ENCODE measurements at places on chromosomes 16 and 17.
A peak's percentile ranks its signal among the peaks of the same experiment; 100 is the strongest.

DNA sequence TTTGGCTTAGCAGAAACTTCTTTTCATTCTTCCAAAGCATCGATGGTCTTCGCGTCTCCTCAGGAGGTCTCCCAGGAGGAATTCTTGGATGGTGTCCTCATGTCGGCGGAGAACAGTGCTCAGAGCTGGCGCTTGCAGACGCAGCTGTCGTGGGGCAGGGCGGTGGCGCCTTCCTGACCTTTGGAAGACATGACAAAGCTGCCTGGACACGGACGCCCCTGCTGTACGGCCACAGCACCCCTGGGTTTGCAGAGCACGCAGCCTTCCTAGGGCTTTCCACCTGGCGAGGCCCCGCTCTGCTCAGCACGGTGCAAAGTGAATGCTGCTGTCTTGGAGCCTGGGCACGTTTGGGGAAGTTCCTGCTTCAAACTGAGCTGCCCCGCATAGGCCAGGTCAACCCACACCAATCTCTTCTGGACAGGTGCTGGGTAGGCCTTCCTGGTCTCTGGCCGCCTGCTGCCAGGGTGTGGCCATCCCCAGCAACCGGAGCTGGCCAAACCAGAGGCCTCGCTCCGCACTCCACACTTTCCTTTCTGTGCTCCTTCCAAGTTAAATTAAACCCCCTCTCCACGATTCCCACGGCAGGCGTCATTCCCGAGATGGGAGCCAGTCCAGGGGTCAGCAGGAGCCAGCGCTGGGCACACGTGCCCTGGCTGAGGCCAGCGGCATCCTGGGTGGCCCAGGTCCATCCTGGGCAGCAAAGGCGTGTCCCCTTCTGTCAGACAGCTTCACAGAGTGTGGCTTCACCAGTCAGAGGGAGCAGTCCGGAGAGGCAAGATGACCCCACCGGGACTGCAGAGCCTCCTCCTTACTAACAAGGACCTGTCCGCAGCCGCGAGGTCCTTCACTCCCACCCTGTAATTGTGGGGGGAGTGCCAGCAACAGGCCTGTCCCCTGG lies 15.0 kb upstream of the KREMEN2 start:
- DNase-seq, result no peak

DNA sequence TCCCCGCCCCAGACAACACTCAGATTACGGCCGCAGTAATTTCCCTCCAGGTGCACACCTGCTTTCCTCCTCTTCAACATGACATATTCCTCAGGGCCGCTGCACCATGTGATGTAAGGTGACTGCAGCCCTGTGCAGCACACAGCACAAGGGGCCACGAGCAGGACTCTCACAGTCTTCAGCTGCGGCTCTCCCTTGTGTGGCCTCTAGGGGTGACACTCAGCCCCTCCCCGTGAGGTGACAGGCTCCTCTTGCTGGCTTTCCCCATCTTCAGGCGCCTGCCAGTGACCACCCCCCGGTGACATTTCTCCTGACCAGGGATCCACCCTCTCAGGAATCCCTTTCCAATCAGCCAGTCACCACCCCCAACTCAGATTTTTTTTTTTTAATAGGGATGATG lies 31.3 kb upstream of the ABCC3 start:
- peak; percentile 17 for DNase-seq

- peak; percentile 79 for DNase-seq
Measured at GRCh38 chr16:12547608-12547922, 256.1 kb downstream of the CPPED1 start.

GRCh38 chr17:55394357-55395021 lies 27.1 kb downstream of the MMD start:
- peak; percentile 80 for DNase-seq

- DNase-seq, result no peak
Measured at GRCh38 chr16:74524926-74525325, 82.0 kb downstream of the GLG1 start.

DNA sequence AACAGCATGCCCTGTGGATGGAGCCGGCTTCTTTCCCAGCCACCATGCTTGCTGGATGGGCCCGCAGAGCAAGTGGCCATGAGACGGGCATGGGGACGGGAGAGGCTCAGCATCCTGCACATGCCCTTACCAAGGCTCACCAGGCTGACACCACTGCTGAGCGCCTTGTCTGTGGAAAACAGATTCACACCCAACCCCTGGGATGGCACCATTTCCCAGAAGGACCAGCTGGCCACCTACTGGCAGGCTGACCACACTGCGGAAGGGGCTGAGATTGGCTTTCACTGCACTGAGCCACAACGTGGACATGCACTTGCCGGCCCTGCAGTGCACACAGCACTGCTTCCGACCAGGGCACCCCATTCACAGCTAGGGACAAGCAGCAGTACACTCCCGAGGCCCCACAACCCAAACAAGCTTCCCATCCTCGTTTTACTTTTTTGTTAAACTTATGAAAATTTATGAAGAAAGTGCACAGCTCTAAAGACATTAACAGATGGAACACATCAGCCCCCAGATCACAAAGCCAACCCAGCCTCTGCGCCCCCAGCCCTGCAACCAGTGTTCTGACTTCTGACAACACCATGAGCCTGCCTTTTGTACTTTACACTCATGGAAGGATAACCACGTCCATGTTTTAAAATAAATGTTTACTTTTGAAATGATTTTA lies 13.9 kb upstream of the KRTAP17-1 start:
- DNase-seq, result peak; percentile 4

GRCh38 chr16:72810480-72810879 lies 237.4 kb downstream of the ZFHX3 start:
- DNase-seq, result no peak

- no peak for DNase-seq
Measured at GRCh38 chr16:28876019-28876659, 2.1 kb upstream of the ATP2A1 start.

GRCh38 chr17:20179041-20179440 lies 169.9 kb downstream of the SPECC1 start:
- DNase-seq, result no peak

GRCh38 chr16:57486858-57487834 lies 853 bp upstream of the DOK4 start:
- DNase-seq, result no peak

- DNase-seq, result no peak
Measured at GRCh38 chr16:28561557-28562187, 8.0 kb downstream of the SGF29 start.

GRCh38 chr17:36885153-36885735 lies 52.0 kb upstream of the LHX1 start:
- DNase-seq, result no peak

DNA sequence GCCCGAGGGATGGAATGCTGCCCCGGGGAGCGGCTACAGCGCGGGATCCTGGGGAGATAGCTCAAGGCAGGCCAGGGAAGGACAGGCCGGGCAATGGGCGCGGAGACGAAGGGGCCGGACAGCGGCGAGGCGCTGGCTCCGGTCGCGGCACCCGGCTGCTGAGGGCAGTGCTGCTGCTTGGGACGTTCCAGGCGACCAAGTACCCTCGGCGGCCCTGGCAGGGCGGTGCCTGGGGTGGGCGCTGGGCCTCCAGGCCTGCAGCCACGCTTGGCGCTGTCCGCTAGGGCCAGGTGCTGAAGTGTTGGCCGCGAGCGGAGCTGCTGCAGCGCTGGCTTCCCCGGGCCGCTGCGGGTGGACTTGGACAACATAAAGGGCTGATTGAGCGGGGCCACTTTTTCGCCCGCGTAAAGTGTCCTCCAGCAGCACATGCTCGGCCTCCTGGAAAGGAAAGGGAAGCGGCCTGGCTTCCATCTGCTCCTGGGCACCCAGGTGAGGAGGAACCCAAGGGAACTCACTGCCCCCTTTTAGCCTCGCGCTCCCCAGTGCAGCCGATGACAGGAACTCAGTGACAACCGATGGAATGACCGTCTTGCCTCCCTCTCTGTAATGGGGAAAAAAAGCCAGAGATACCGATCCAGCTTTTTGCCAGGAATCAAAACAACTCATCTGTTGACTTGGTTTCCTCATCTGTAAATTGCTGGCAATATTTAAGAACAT lies 23.7 kb downstream of the CLEC3A start:
- DNase-seq, result no peak

GRCh38 chr16:81314603-81315270 lies at the start of gene GAN:
Gene GAN (plus strand): TSS chr16:81314962. CDS start chr16:81315114, 152 bp downstream.
- DNase-seq, result peak; percentile 96

- no peak for DNase-seq
Measured at GRCh38 chr16:69732101-69732500, 5.7 kb upstream of the NQO1 start.

DNA sequence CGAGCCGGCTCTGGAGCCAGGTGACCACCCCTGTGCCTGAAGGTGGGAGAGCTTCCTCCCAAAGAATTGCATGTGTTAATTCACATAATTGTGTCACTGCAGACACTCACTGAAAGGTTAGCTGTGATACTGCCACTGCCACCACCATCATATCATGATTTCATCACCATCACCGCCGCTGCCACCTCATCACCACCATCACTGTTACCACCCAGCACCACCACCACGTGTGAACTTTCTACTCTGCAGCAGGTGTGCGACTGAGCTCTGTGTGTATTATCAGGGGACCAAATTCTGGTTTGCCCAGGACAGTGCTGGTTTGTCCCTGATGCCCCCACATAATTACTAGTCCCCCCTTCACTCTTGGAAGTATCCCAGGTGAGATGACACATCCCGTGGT lies 15.2 kb downstream of the BCAR1 start:
- no peak for DNase-seq

- peak; percentile 58 for DNase-seq
Measured at GRCh38 chr17:58756246-58757161, 850 bp downstream of the PPM1E start.

GRCh38 chr17:4476511-4477070 lies 22.1 kb upstream of the SPNS2 start:
- no peak for DNase-seq

- DNase-seq, result no peak
Measured at GRCh38 chr17:8397636-8398035, at the start of gene RNF222. Gene RNF222 (minus strand): TSS chr17:8397827. CDS start chr17:8393461, 4,366 bp downstream.

GRCh38 chr16:2296661-2297505 lies 29.0 kb upstream of the RNPS1 start:
- DNase-seq, result peak; percentile 26

DNA sequence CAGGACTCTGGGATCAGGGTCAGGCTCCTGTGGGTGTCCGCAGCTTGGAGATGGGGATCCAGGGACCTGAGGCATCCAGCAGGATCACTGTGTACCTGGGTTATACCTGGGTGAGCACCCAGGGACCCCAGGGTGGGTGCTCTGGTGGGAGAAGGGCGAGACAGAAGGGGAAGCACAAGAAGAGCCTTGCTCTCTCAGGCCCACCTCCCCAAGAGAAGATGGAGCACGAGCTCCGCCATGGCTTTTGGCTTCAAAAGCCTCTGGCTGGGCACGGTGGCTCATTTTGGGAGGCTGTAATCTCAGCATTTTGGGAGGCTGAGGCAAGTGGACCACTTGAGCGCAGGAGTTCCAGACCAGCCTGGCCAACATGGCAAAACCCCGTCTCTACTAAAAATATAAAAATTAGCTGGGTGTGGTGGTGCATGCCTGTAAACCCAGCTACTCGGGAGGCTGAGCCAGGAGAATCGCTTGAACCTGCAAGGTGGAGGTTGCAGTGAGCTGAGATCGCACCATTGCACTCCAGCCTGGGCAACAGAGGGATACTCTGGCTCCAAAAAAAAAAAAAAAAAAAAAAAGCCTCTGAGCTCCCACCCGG lies 8.9 kb downstream of the DRC7 start:
- no peak for DNase-seq

DNA sequence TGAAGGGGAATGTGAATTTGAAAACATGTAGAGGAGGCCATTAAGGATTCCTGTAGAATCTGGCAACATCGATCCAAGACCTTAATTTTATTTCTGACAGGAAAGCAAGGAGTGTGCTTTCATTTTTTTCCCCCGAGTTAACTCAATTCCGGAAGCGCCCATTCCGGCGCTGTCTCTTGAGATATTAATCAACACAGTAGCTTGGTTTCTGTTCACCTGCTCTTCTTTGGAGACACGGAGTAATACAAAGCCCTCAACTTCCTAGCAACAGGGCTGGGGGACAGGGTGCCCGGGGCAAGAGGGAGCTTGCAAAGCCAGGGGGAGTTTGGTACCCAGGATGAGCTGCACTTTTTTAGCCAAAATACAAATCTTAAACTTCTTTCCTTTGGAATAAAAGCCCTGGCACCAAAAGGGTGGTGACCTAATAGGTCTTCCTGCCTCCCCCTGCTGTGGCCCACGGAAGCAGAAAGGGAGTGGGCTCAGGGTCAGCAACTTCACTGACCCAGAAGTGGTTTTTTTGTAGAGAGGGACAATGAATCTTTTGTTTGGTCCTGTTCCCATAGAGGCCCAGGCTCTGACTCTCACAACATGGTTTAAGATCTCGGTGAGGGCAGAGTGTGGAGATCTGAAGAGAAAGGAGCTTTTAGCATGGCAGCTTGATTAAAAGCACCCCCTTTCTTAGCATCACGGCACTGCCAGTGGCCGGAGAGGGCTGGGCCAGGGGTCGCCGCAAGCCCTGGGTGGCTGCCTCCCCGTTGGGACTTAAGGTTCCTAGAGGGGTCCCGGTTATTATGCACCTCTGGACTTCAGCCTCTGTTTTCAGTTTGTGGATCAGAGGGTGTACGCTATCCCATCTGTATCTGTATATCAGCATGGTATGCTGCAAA lies 207.3 kb downstream of the CCDC182 start:
- no peak for DNase-seq
